ENCODE measurements at places on chromosomes 7 and 10.

DNA sequence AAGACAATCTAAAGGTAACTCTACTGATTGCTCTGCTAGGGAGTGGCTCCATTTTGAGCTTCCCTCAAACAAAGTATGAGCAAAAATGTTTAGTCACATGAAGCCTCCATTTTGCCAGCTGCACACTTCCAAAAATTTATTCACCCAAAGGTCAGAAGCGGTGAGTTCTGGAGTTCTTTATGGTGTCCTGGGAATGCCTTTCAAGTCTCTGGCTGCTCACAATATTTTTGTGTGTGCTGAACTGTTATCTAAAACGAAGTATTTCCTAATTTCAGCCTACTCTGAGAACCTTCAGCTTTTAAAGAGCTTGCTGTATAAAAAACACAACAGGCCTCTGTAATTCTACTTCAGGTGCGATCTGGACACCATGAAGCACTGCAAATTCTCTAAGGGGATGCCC lies 15.6 kb downstream of the NRCAM start:
- DNase-seq = no peak

- no peak for DNase-seq
Measured at GRCh38 chr7:53607961-53608360, 572.5 kb downstream of the POM121L12 start.

DNA sequence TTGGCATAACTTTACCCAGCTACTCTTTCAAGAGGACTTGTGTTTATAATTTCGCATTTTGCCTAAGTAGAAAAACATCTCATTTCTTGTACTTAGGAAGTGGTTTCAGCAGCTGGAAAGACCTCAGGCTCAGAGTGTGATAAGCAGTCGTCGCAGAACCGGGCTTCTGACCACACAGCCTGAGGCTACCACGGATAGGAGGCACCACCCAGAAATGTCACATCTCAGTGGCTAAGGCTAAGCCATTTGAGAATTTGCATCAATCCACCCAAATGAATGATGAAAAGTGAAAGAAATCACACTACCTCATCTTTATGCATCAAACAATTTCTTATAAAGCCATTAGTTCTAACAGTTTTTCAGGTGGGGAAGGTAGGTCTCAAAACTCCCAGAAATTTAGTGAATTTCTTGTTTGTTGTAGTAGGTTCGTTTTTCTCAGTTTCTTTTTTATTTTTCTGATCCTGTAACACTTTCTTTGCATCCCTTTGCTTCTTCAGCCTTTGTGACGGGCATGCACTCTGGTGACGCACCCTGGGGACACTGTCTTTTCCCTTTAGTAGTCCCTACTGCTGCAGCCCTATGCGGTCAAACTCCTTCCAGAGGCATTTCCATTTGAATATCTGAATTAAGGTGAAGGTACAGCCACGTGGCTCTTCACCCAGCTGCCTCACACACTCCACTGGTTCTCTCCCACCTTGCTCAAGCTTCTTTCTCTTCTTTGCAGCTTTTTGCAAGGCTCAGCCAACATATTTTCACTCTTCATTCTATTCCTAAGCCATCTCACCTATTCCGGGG lies 68.5 kb downstream of the MAP3K8 start:
- no peak for DNase-seq

DNA sequence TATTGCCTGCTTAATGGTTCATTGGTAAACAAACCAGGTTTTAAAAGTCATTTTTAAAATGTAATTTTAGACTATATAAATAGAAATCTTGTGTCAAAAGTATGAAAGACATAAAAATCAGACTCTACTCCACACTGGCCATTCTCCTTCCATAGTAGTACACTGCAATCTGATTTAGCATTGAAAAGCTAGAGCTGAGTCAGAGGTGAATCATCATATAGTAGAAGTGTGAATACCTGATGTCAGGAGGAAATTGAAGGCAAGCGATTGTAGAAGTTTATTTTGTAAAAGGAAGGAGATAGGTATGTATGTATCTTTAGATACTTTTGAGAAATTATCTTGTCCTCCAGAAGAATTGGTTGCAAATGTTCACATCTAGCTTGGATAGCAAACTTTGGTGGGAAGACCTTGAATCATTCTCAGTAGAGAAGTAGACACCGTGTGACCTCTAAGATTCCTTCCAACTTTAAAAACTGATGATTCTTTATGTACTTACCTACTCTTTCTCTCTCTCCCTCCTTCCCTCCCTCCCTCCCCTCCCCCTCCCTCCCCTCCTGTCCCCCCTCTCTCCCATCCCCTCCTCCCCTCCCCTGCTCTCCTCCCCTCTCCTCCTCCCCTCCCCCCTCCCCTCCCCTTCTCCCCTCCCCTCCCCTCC lies 88.1 kb downstream of the BTAF1 start:
- DNase-seq = peak; percentile 12

- no peak for DNase-seq
Measured at GRCh38 chr7:94420328-94420727, 25.6 kb downstream of the COL1A2 start.

DNA sequence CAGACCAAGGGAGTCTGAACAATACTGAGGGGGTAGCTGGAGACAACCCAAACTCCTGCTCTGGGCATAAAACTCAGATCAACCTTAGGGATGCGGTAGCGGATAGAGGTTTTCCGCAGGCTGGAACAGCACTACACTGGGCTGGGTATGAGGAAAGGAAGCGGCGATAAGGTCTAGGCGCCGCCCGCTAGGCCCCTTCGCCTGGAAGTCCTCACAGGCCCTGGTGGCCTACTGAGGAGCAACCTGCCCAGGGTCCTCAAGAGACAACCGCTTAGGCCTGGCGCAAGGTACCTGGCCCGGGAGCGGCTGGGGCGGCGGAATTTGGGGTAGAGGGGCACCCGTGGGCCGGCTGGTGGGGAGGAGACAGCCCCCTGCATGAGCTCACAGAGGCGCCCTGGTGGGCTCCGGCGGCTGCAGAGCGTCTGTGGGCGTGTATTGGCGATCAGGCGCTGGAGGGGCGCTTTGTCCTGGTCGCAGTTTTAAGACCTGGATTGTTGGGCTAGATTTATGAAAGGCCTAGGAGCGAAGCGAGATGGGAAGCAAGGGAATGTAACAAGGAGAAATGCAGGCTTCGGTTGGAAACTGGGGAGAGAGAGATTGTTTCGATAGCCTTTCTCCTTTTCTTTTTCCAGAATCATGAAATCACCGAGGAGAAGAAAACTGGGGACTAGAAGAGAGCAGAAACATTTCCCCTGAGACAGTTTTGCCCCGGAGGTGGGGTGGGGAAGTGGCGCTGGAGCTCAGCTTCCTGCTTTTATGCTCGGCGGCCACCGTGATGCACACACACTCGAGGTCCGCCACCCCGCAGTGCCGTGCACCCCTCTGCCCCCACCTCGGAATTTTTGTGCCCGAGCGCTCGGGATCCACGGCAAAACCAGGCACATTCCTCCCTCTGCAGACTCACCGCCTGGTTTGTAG lies 2.4 kb upstream of the NKX2-3 start:
- DNase-seq = no peak

- DNase-seq = no peak
Measured at GRCh38 chr10:44422570-44423101, 37.7 kb upstream of the CXCL12 start.

- no peak for DNase-seq
Measured at GRCh38 chr7:57177856-57178767, 45.9 kb upstream of the ZNF479 start.

GRCh38 chr10:118961436-118961835 lies 68.1 kb upstream of the NANOS1 start:
- no peak for DNase-seq

GRCh38 chr7:13829914-13830900 lies 159.3 kb downstream of the ETV1 start:
- no peak for DNase-seq

GRCh38 chr10:15053061-15053460 lies 9.3 kb downstream of the OLAH start:
- no peak for DNase-seq

- no peak for DNase-seq
Measured at GRCh38 chr10:27319752-27320431, 79.3 kb upstream of the ACBD5 start.

DNA sequence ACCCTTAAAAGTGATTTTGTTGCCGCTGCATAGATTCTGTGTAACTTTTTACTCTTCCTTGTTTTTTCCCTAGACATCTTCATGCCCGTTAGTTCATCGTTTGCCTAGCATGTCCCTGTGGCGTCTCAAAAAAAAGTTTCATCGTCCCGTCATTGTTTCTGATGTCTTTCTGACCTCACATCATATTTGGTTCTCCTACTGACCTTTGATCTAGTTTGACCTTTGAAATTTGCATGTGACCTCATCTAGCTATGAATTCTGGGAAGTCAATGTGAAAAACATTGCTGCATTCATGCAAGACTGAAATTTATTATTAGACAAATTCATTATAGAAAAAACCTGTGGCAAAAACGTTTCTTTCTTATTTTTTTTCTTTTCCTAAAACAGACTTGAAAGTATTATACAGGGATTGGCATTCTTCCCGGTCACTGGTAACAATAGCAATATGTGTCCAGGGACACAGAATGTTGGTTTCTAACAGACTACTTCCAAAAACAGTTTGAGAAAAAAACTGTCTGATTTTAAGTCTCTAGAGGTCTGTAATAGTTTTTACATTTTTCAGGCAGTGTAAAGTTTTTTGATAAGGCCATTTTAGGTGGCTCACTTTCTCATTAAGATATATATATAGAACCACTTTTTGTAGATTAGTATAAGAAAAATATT lies 280.9 kb downstream of the USP6NL start:
- no peak for DNase-seq

- no peak for DNase-seq
Measured at GRCh38 chr7:148332191-148333186, 258.1 kb upstream of the C7orf33 start.

GRCh38 chr10:6722616-6723004 lies 142.5 kb upstream of the PRKCQ start:
- DNase-seq = no peak

- no peak for DNase-seq
Measured at GRCh38 chr10:84706431-84706830, 378.0 kb downstream of the CCSER2 start.

DNA sequence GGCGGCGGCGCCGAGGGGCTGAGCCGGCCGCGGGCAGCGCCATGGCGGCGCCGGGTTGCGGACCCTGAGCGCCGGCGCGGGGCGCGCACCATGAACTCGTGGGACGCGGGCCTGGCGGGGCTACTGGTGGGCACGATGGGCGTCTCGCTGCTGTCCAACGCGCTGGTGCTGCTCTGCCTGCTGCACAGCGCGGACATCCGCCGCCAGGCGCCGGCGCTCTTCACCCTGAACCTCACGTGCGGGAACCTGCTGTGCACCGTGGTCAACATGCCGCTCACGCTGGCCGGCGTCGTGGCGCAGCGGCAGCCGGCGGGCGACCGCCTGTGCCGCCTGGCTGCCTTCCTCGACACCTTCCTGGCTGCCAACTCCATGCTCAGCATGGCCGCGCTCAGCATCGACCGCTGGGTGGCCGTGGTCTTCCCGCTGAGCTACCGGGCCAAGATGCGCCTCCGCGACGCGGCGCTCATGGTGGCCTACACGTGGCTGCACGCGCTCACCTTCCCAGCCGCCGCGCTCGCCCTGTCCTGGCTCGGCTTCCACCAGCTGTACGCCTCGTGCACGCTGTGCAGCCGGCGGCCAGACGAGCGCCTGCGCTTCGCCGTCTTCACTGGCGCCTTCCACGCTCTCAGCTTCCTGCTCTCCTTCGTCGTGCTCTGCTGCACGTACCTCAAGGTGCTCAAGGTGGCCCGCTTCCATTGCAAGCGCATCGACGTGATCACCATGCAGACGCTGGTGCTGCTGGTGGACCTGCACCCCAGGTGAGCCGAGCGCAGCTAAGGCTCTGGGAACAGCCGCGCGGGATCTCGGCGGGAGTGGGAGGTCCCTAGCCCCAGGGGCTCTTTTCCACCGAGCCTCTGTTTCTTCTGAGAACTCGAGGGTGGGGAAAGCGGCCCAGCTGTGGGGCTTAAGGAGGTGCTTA lies at the start of gene GPR26:
TSS of gene GPR26 (plus strand) at position 38 of the 919 bp plus-strand sequence. CDS start at position 91, 53 bp downstream.
- no peak for DNase-seq

GRCh38 chr7:114130866-114131265 lies 212.1 kb upstream of the PPP1R3A start:
- DNase-seq = no peak

- DNase-seq = no peak
Measured at GRCh38 chr7:121266307-121266894, 62.4 kb upstream of the WNT16 start.

- no peak for DNase-seq
Measured at GRCh38 chr7:39428221-39428620, 138.0 kb upstream of the YAE1 start.

GRCh38 chr10:14459665-14460064 lies 128.9 kb upstream of the FRMD4A start:
- no peak for DNase-seq

DNA sequence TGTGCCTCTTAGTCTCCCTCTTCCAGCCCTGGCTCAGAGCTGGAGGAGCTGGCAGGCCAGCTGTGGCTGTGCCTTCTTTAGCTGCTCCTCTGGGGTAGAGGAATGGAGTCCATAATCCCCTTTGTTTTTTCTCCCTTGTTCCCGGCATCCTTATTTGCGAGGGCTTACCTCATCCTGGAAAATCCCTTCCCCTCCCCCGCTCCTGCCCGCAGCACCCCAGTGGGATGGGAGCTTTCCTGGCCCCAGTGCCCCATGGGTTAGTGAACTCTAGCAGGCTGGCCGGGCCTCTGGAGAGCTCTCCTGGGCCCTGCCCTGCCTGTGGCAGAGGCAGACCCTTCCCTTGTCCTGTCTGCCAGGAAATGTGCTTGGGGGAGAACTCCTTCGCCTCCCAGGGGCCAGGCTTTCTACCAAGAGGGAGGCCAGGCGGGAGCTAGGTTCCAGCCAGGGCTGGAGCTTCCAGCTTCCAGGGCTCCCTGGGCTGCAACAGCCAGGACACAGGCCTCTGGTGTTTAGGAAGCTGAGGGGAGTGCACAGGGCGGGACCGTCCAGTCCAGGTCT lies 16.5 kb upstream of the TRIM8 start:
- DNase-seq = peak; percentile 49

GRCh38 chr7:117216436-117217069 lies 106.3 kb downstream of the WNT2 start:
- DNase-seq = no peak

GRCh38 chr10:3654496-3654895 lies 130.5 kb downstream of the KLF6 start:
- no peak for DNase-seq

DNA sequence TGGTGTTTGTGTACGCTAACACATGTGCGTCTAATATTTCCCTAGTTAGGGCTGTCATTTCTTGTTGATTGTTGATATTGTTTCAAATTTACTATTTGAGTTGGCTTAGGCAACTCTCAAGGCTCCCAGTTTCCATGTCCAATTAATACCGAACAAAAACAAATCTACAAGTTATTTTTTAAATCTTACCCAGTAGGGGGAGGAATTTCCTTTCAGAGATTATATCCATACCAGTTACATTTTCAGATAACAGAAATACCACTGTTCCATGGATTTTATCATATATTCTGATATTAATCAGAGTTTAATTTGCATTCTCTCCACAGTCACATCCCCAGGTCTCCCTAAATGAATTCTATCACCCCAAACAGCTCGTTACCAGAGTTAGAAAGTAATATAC lies 7.2 kb upstream of the AKR1B10 start:
- DNase-seq = no peak

Measured in HepG2 (cell line).